ENCODE measurements at places on chromosomes 16 and 17.

GRCh38 chr16:65278874-65279273 lies 157.0 kb upstream of the CDH11 start:
- DNase-seq = no peak

DNA sequence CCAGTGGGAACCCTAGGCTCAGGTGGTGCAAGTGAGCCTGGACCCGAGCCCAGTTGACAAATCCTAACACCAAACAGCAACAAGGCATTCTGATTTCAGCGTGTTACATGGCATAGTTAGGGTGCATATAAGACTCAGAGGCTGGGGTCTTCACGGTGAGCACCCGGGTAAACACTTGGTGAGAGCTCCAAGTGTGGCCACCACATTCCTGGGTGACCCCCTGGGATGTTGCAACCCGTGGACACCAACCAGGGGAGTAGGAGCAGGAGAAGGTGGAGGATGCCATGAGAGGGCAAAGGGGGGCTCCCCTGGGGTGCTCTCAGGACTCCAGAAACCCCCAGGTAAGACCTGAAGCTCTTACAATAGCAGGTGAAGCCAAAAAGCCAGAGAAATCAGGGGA lies 69.9 kb upstream of the CDH5 start:
- no peak for DNase-seq

DNA sequence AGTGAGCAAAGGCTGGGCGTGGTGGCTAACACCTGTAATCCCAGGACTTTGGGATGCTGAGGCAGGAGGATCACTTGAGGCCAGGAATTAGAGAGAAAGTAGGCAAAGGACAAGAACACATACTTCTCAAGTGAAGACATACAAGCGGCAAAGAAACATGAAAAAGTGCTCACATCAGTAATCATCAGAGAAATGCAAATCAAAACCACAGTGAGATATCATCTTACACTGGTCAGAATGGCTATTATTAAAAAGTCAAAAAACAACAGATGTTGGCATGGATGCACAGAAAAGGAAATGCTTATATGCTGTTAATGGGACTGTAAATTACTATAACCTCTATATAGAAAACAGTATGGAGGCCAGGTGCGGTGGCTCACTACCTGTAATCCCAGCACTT lies 12.2 kb upstream of the SLX4 start:
- DNase-seq = no peak

DNA sequence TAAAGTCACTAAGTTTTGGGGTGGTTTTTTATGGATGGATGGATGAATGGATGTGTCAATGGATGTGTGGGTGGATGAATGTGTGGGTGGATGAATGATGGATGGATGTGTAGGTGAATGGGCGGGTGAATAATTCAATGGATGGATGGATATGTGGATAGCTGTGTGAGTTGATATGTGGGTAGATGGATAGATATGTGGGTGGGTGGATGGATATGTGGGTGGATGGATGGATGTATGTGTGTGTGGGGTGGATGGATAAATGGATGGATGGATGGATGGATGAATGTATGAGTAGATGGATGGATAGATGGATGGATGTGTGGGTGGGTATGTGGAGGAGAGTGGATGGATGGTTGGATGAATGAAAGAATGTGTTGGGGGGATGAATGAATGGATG lies 310.1 kb upstream of the C16orf82 start:
- DNase-seq = no peak

- no peak for DNase-seq
These were observed 150.2 kb upstream of the GSE1 start for GRCh38 chr16:85462714-85463611.

DNA sequence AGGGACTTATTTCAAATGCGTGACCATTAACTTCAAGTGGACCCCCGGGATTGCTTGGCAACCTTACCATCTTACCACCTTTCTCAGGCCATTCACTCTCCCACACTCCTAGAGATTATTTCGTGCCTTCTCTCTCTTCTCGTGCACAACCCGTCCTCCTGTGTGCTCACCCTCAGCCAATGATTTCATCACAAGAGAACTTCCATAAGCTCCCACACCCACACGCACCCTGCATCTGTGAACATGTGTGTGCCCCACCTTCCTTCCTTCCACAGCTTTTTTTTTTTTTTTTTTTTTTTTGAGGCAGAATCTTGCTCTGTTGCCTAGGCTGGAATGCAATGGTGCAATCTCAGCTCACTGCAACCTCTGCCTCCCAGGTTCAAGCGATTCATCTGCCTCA lies 27.4 kb upstream of the CDH3 start:
- no peak for DNase-seq

DNA sequence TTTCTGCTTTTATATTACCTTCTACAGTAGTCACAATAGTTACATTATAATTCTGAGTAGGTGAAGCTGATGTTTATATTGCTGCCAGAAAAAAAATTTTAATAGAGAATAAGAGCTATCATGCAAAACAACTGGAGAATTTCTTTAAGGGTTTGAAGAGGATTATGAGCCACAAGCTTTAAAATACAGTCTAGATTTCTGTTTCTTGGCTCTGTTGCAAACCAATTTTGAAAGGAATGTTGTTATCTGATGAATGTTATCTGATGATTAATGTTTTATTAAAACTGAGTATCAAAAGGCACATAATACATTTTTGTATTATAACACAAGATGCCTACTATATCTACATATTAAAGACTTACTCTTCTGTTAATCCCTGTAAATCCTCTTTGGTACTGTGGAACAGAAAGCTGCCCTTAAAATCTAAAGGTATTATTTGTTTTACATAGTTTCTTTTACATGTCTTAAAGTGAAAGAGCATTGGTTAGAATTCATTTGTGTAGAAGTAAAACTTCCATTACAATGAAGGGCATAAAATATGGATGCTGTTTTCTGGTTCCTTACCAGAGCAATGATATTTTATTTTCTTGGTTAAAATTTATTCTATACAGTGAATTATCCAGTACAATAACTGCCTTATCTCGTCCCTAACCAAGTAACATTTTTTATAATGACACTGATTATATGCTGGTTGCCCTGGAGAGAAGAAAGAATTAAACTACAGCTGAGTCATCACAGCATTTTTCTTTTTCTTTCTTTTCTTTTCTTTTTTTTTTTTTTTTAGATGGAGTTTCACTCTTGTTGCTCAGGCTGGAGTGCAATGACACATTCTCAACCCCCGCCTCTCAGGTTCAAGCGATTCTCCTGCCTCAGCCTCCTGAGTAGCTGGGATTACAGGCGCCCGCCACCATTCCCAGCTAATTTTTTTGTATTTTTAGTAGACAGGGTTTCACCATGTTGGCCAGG lies 205.7 kb downstream of the TANC2 start:
- DNase-seq = no peak

GRCh38 chr16:70592106-70592571 lies 54.2 kb upstream of the IL34 start:
- no peak for DNase-seq

- no peak for DNase-seq
These were observed 322.0 kb downstream of the MAF start for GRCh38 chr16:79278506-79278905.

- DNase-seq = no peak
These were observed 421.9 kb downstream of the PMP22 start for GRCh38 chr17:14843086-14843795.

- no peak for DNase-seq
These were observed 7.8 kb upstream of the ZNF200 start for GRCh38 chr16:3242709-3243108.

DNA sequence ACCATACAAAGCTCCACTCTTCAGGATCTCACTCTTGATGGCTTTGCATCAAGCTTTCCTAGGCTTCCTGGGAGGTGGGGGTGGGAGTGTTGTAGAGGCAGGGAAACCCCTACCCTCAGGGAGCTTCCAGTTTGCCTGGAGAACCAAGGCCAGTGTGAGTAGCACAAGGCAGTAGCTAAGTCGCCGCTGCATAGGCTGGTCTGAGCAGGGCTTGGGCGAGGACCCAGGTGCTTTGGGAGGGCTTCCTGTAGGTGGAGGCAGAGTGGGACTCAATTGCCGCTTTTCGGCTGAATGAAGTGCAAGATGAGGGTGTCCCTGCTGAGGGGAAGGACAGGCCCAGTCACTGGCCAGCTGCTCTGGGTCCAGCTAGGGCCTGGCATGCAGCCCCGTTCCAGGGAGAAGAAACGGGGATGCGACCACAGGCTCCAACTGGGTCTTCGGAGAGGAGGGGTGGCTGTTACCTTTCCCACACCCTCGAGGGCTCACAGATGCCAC lies 3.9 kb downstream of the CD79B start:
- DNase-seq = no peak

DNA sequence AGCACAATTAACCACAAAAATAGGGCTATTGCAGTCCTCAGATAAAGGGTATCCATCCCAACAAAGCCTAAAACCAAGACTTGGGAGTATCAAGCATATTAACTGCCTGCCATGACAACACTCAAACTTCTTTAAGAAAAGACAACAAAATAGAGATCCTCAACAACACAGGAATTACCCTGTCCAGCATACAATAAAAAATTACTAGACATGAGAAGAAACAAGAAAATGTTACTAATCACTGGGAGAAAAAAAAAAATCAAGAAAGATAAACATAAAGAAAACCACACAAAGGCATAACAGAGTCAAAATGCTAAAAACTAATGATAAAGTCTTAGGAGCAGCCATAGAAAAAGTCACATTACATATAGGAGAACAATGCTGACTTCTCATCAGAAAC lies 73.9 kb downstream of the SLC39A11 start:
- DNase-seq = no peak

DNA sequence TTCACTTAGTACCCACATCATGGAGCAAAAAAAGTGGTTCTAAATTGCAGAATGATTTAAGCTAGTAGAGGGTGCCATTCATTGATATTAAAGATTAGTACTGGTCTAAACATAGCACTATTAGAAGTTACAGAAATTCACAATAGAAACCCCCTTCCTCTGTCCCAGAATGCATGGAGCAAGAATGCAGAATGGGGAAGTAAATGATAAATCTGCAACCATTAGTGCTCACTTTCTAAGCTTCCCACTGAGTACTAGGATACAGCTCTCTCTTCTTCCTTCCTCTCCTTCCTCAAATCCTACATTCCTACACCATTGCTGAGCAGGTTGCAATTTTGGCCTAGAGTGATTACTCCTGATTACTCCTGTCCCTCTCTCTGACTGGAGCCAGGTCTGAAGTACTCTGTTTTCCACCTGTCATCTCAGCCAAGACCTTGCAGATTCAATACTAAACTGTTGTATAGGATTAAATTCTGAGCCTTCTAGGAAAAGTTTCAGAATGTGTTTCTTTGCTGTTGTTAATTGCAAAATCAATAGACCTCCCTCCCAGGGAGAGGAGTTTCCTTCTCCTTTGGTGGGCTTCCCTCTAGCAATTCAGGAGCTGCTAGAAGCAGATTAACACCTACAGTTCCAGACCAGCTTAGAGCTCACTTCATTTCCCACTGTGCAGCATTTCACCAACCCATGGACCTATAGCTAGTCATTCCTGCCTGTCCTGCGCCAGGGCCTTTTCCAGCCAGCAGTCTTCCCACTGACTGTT lies 165.5 kb upstream of the TBX2 start:
- no peak for DNase-seq

- DNase-seq = peak; percentile 94
These were observed 6.8 kb upstream of the TBC1D3B start for GRCh38 chr17:36183001-36183971.

DNA sequence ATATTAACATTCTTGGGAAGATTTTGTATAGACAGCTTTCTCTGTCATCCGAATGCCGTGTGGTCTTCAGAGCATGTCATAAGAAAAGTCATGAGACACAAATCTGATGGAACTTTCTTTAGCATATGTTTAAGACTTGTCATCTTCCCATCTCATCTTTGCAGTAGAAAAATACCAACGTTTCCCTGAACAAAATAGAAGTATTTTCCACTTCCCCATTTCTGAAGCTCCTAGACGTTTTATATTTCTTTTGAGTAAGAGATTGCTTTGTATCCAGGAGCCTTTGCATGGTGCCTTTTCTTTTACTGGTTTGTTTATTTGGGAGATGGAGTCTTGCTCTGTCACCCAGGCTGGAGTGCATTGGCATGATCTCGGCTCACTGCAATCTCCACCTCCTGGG lies 235.1 kb downstream of the PRKCA start:
- DNase-seq = no peak

- no peak for DNase-seq
These were observed 18.7 kb upstream of the MTSS2 start for GRCh38 chr16:70704586-70704985.

DNA sequence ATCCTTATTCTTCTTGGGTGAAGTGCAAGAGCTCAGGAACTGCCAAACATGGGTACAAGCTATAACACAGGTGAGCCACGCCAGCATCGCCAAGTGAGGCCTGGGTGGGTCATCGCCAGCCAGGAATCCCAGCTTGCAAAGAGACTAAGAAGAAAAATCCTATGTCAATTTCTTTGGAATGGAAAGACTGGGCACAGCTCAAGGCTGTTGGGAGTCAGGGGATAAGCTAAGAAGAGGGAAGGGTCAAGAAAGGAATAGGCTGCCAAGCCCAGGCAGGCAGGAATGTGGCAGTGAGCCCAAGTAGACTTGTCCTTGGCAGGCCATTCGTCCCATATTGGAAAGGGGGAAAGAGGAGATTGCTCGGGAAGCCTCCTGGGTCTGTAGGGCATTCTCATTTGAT lies 191.4 kb upstream of the CDH5 start:
- no peak for DNase-seq

GRCh38 chr17:30954046-30954830 lies 16.6 kb upstream of the RNF135 start:
- no peak for DNase-seq

GRCh38 chr17:62712171-62712581 lies 84.7 kb downstream of the MRC2 start:
- no peak for DNase-seq

- no peak for DNase-seq
These were observed 275.3 kb downstream of the SHISA9 start for GRCh38 chr16:13176711-13177110.

GRCh38 chr16:61323456-61323855 lies 712.8 kb downstream of the CDH8 start:
- DNase-seq = no peak

DNA sequence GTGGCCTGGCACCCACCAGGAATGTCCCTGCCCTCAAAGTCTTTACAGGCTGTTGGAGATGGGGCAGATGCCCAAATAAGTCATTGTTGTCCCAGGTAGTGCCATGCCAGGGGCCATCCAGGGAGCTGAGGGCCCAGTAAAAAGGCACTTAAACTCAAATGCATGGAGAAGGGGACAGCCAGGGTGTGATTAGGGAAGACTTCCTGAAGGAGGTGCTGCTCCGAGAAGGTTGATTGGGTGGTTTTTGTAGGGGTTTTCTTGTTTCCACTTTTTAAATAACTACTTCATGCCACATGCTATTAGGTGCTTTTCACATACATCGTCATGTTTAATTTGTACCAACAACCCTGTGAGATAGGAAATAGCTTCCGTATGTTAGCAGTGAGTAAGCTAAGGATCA lies 66.9 kb downstream of the RAI1 start:
- no peak for DNase-seq

All from nephron progenitor cell (in vitro differentiated cells).